ENCODE measurements at places on chromosomes 3 and 15.

GRCh38 chr3:27756877-27757276, 34.8 kb upstream of the EOMES start:
- DNase-seq = no peak

DNA sequence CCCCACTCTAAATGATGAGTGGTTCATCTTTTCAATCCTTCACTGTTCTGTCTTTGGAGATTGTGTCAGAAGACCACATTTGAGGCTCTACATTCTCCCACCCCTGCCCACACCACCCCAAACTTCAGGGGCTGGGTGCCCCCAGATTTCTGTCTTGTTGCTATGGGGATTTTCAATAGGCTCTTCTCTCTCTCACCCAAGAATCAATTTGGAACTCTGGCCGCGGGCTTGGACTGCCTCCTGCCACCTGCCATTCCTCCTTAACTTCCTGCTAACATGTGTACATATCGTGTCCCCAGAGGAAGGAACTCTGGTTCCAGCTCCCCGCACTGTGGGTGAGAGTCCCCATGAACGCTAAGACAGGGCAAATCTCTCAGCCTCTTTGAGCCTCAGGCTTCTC, 67.4 kb upstream of the LARS2 start:
- no peak for DNase-seq

- no peak for DNase-seq
These were observed 155.3 kb upstream of the MBNL1 start for GRCh38 chr3:152113413-152113812.

DNA sequence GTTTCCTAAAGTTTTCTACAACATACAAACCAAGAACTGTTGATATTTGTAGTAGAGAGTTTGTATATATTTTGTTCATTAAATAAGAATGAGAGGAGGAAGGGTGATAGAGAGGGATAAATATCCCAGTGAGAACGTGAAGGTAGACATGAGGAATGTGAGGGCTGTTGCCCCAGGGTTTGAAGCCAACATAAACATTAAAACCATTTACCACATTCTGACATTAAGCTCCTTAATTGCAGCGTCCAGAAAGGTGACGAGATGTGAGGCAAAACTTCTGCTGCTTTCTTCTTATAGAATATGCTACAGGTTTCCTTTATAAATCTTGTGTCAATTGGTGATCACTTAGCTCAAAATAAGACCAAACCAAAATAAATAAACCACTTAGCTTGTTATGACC, 267.8 kb upstream of the CNTN4 start:
- DNase-seq = no peak

DNA sequence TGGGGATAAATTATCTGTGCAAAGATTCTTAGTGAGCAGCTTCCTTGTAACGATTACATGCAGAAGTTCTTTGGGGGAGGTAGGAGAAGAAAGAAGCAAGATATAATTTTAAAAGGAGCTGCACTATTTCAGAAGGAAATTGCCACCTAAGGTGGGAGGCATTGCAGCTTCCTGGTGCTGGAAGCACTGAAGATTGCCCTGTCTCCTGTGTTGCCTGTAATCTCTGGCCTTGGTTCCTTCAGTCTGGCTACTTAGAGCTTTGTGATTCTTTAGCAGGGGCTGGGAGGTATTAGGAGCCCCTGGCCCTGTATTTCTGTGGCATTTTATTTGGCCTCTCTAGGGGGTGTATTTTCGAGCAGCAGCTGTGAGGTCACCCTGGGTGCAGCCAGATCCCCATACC, 35.5 kb downstream of the CACNA2D3 start:
- no peak for DNase-seq

- DNase-seq = peak; percentile 33
These were observed 1.6 kb downstream of the SPRED1 start for GRCh38 chr15:38254051-38254883.

DNA sequence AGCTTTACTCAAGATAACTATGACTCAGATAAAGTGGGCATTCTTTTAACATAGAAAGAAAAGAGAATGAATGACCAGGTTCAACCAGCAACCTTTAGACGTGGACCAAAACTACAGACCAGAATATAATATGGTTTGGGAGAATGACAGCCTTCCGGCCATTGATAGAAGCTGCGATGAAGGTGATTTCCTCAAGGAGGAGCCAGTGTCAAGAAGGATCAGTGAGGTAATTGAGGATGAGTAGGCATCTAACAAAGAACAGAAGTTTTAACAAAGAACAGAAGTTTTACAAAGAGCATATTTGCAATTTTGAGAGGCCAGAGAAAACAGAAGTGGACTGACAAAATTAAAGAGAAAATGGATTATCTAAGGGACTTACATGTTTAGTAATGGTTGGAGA, 289.0 kb upstream of the AGTR1 start:
- DNase-seq = no peak

GRCh38 chr15:29103824-29104565, 165.6 kb downstream of the NSMCE3 start:
- peak; percentile 33 for DNase-seq

GRCh38 chr3:115401298-115401697, 222.0 kb upstream of the GAP43 start:
- DNase-seq = no peak

- DNase-seq = no peak
These were observed 1.2 kb downstream of the GPR176 start for GRCh38 chr15:39918688-39919385.

DNA sequence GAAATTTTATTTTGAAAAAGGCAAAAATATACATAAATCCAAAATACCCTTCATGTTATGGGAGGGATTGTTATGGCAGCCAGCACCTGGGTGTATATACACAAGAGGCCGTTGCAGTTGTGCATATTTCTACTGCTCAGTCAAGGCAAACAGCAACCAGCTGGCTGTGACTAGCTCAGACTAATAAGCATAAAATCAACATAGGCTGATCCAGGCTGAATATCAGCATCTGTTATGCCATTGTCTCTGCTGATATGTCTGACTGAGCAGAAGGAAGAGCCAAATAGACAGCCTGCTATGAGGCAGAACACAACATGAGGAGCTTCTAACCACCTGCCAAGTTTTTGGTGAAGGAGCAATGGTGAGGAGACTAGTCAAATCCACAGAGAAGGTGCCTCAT, 457.5 kb upstream of the ALCAM start:
- no peak for DNase-seq

GRCh38 chr3:79268422-79268821, 499.4 kb downstream of the ROBO1 start:
- DNase-seq = no peak

GRCh38 chr15:52161406-52161966, 29.7 kb downstream of the GNB5 start:
- no peak for DNase-seq

DNA sequence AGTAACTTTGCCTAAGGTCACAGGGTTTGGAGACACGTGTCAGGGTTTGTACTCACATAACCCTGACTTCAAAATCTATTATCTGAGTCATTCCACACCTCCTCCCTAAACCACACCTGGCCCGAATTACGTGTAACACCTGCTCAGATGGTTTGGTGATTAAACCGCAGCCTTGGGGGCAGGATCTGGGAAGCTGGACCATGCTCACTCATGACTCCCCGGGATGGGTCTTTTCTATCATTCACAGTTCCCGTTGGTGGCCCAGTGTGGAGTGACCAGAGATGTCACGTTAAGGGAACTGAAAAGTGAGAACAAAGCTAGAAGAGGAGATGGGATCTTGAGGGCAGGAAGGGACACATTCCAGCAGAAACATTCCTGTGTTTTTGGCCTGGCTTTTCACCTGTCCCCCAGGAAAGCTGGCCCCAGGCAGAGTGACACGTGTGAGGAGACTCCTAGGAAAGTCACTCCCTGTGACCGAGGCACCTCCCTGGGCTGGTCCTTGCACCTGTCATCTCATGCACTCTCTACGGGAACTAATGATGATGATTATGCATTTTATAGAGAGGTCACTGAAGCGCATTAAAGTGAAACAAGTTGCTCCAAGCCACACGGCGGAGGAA, 75.4 kb upstream of the POMGNT2 start:
- DNase-seq = peak; percentile 40

DNA sequence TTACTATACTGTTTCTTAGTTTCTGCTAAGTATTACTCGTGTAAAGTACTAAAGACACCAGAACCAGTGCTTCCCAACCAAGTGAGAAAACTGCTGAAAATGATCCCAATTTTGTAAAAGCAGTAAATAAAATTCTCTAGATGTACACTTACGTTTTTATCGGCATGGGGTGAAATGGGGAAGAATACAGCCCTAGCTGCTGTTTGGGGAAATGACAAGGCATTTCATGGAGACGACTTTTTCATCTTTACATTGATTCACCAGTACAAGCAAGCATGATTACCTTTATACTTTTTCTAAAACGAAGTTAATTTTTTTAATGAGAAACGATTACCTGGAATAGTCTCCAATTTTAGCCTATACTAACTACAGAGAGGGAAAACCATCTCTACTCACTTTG, 1.4 kb downstream of the PSMD6 start:
- no peak for DNase-seq

DNA sequence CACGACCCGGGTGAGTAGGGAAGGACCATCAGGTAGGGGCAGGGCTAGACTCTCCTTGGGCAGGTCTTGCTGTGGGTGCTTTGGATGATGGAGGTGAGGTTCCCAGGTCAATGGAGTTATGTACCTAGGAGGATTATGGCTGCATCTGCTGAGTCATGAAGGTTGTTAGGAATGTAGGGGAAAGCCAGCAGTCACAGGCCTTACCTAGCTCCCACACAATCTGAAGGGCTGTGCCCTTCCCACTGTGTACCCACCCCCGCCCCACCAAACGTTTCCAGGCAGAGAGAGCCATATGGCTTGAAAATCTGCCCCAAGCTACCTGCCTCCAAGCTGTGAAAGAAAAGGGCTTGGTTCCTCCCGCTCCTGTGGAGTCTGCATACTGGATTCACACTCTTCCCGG, 573.4 kb upstream of the DPPA4 start:
- DNase-seq = no peak

DNA sequence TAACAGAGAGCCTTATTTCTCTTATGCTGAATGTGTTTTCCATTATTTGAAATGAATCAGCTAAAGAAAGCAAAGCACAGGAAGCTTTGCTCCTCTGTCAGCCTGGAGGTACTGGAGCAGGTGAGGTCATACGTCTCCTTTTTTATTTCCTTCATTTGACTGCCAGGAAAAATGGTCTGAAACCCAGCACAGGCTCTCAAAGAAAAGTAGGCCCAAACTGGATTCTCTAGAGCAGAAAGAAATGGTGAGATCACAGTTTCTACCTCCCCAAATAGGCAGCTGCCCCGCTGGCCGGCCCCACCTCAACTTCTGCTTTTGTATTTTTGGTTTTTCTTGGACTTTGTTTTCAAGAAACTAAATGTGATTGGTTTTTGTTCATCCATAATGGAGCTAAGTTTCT, 95.1 kb downstream of the RPL39L start:
- DNase-seq = no peak

DNA sequence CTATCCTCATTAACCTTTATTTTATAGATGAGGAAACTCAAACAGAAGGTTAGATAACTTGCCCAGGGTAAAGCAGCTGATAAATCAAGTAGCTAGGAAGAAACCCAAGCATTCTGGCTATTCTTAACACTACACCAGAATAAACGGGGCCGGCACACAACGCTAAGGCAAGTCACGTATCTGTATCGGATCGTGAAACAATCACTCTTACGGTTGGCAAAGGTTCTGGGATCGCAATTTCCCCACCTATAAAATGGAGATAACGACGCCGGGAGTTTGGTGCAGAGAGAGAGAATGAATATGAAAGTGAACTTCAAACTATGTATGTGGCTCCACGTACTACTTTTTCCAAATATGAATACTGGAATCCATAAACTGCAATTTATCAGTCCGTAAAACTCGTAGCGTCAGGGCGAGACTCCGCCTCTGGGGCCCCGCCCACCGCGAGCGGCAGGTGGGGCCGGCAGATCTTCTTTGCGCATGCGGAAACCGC, 252 bp upstream of the ARMC8 start:
- DNase-seq = peak; percentile 86

- DNase-seq = no peak
These were observed 562.1 kb downstream of the IGSF11 start for GRCh38 chr3:118472586-118472985.

GRCh38 chr3:115525731-115526130, 97.6 kb upstream of the GAP43 start:
- DNase-seq = no peak

- no peak for DNase-seq
These were observed 13.5 kb downstream of the CDCP1 start for GRCh38 chr3:45132568-45133211.

- DNase-seq = no peak
These were observed 8.0 kb upstream of the ITIH3 start for GRCh38 chr3:52786330-52787215.

- no peak for DNase-seq
These were observed 35.6 kb upstream of the TLE3 start for GRCh38 chr15:70133296-70133695.

GRCh38 chr3:37907371-37907770, 45.7 kb downstream of the CTDSPL start:
- DNase-seq = no peak

GRCh38 chr3:52367891-52368880, 52.1 kb downstream of the DNAH1 start:
- no peak for DNase-seq

- DNase-seq = no peak
These were observed 42.2 kb downstream of the TRIM42 start for GRCh38 chr3:140719841-140720614.

- no peak for DNase-seq
These were observed 109.9 kb downstream of the NSUN3 start for GRCh38 chr3:94172695-94173310.
